ENCODE measurements at places on chromosomes 1 and 21.

GRCh38 chr1:245051349-245052221, 103.2 kb upstream of the KIF26B start:
- no peak for DNase-seq

DNA sequence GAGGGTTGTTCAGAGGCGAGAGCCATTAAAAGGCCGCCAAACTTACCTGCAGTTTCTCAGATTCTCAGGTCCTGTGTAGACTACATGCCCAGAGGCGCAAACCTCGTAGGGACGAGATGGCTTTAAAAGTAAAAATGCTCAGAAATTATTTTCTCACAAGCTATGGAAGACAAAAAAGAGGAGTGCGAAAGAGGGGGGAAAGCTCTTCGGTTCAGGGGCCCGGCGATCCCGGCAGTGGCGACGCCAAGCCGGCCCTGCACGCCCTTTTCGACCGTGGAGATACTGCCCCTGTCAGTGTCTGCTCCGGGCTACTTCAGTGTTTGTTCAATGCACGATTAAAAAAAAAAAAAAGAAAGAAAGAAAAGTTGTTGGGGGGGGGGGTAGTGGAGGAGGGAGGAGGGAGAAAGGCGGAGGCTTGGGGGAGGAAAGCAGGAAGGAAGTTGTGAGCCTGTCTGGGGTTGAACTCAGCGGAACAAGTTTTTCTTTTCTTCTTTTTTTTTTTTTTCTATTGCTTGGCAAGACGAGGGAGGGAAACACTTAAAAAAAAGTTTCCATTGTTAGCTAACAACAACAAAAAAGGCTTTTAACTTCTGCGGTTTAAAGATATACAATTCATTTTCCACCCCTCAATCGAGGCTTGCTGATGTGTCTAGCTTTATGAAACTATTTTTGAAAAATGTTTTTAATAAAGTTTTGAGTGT, at the start of gene ITPKB:
TSS of gene ITPKB (minus strand) at position 288 of the 701 bp plus-strand sequence. CDS start 1,824 bp downstream, outside the sequence.
- DNase-seq, result peak; percentile 25

DNA sequence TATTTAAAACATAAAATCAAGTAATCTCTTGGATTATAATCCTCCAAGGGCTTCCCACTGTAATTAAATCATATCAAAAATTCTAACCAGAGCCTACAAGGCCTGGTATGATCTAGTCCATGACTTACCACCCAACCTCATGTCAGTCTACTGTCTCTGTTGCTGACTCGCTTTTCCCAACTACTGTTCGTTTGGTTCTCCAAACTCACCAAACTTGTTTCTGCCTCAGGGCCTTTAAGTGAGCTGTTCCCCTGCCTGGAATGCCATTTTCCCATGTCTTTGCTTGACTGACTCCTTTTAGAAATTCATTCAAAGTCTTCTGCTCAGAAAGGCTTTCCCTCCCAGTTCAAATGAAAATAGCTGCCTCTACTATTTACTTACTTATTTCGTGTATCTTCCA, 95.9 kb downstream of the ZC3H11B start:
- DNase-seq, result no peak

GRCh38 chr1:180178511-180179161, 24.0 kb downstream of the QSOX1 start:
- DNase-seq, result peak; percentile 27

DNA sequence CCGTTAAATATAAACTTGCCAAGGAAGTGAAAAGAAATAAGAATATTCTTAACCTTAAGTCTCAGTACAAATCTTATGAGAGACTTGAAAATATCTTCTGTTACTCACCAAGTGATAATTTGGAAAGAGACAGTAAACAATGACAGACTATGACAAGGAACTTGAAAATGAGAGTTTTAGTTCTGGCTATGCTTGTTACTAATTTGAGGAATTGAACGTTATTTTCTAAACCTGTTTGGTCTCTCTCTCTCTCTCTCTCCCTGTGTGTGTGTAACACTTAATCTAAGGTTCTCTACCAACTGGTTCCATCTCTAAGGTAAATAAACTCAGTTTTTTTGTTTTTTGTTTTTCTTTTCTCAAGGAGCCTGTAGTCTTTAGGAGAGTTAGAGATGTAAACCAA, 161.8 kb downstream of the AMY1C start:
- DNase-seq, result no peak

DNA sequence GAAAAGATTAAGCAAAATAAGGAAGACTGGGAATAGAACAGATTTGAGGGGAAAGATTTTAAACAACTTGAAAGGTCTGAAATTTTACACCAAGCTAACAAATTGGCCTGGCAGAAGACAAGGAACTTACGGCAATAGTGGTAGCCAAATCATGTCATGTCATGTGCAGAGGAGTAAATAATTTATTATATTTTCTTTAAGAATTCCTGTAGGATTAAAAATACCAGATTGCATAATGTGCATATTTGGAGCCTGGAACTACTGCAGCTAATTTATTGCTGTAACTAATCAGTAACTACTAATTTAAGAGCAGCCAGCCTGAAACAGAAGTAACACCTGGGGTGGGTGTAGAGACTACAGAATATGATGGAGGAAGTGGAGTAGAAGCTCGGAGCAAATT, 334.3 kb downstream of the TGFB2 start:
- no peak for DNase-seq

DNA sequence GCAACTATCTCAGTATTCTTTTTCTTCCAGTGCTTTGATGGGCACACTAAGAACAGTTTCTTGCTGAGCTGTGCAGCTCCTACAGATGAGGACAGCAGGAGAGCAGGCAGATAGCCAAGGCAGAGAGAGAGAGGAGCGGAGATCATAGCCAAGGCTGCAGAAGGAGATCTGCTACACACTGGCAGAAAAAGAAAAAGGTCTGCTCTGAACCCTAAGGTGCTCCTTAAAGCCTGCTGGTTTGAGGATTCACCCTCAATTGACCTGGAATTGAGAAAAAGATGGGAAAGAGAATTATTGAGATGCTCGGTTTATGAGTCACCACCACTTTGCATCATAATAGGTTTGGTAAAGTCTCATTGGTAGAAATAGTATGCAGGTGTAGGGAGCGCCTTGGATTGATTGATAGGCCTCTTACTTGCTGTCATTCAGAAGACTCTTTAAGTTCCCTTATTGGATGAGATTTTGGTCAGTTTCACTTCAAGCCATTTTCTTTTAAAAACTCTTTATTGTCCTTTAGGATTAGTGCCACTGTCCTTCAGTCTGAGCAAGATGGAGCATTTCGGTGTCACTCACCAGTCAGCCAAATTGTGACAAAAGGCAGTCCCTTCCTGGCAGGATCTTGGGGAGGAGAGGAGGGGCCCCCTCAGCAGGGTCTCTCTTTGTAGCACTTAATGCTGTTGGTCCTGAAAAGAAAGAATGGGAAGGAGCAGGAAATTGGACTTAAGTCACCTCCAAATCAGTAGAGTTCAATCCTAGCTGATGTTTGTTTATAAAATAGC, 685.0 kb downstream of the ADGRL2 start:
- no peak for DNase-seq

DNA sequence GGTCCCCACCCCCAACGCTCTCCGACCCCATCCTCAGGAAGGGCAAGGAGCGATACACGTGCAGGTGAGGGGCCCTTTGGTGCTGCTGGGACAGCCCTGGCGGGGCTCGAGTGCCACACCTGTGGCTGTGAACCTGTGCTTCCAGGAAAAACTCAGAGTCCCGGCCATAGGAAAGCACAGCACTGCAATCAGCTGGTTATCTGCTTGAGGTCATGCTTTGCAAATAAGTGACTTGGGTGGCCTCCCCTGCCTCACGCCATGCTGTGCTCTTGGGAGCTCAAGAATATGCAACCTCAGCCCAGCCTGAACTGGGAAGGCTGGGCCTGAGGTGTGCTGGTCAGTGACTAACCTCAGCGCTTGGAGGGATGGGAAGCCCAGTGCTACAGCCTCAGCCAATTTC, 36.5 kb upstream of the ARHGEF16 start:
- no peak for DNase-seq

GRCh38 chr1:64844175-64844574, 99.3 kb downstream of the RAVER2 start:
- no peak for DNase-seq

DNA sequence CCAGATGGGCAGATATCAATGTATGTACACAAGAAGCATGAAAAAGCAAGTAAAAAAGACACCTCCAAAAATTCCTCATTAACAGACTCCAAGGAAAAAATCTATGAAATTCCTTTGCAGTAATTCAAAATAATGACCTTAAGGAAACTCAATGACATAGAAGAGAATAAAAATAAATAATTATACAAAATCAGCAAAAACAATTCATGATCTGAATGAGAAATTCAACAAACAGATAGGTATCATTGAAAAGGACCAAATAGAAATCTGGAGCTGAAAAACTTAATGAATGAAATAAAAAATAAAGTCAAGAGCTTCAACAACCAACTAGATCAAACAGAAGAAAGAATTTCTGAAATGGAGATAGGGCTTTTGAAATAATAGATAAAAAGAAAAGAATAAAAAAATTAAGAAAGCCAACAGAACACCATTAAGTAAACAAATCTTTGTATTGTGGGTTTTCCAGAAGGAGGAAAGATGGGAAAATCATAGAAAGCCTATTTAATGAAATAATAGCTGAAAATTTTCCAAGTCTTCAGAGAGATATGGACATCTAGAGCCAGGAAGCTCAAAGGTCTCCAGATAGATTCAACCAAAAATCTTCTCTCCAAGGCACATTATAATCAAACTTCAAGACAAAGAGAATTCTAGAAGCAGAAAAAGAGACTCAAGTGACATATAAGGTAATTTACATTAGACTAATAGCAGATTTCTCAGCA, 52.0 kb upstream of the KCNK1 start:
- DNase-seq, result no peak
